ENCODE measurements at places on chromosomes 11 and 22.
A peak's percentile ranks its signal among the peaks of the same experiment; 100 is the strongest.

DNA sequence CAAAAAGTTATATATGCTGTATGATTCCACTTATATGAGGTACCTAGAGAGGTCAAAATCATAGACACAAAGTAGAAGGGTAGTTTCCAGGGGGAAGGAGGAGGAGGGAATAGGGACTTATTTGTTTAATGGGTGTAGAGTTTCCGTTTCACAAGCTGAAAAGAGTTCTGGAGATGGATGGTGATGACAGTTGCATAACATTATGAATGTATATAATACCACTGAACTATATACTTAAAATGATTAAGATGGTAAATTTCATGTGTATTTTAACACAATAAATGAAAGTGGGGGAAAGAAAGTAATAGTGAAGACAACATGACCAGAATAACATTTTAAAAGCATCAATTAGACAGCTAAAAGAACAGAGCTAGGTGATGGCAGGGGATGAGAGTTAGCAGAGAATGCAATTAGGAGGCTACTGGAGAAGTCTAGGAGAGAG, 51.2 kb downstream of the MRTFA start:
- no peak for DNase-seq

DNA sequence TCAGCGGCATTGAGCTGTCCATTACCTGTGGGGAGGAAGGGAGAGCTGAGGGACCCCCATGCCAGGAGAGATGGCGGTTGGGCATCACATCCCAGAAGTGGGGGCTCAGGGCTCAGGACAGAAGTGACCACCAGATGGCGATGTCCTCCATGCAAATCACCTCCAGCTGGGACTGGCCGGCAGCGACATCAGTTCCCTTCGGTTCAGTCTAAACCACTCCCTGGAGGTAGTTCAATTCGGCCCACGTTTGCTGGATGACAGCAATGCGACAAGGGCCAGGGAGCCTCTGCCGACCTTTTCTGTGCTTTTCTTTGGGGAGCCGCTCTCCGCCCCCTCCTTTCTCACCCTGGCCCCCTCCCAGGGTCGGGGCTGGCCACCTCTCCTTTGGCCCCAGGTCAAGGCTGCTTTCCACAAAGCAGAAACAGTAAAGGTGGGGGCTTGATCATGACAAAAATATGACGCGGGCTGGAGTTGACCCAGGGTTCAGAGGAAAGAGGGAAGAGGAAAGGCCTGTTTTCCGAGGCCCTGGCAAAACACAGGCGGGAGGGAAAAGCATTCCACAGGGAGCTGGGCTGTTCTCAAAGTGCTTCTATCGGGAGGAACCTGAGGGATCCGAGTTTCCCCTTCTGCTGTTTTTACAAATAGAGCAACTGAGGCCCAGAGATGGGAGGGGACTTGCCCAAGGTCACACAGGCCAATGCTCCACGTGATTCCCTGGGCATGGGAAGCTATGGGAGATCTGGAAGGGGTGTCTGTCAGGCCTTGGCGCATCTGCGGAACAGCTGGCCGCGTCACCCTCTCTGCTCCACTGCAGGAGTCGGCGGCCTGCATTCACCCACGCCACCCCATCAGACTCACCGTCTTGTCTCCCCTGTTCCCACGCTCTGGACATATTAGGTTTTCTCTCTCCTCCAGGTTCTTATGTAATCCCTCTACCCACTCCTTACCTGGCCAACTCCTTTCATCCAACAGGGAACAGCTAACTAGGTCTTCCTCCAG, 54.7 kb downstream of the FBXO7 start:
- peak; percentile 79 for DNase-seq

GRCh38 chr11:36212564-36213392, 76.4 kb downstream of the COMMD9 start:
- DNase-seq: no peak

DNA sequence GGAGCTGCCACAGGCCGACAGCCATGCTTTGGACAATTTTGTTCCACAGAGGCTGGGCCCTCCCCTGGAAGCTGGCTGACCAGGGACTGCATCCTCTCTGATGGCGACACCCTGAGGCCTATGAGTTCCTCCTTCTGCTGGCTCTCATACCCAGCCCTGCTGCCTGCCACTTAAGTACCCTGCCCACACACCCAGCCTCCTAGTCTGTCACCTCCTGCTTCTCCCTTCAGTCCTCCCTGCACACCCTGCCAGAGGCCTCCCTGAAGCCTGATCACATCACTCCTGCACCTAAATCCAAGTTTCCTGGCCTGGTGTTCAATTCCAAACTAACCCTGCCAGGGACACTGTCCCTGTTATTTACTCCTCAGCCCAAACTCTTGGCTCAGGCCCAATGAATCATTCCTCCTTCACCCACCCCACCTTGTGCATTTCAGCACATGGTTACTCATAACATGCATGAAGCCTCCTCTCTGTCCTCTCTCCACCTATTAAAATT, 136.7 kb upstream of the NECTIN1 start:
- no peak for DNase-seq

DNA sequence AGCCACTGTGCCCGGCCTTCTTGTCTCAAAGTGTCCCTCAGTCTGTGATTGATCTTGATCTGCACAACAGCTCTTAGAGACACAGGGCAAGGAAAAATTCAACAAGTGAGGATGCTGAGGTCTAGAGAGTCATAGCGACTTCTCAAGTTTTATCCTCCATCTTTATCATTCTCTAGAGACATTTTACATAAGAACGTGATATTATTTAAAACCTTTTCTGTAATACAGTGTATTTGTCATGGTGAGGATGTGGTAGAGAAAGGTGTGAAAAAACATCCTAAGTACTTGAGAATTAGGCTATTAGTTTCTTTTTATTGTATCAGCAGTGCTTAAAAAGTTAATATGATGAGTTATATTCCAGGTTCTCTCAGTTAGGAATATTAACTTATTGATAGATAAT, 50.2 kb downstream of the EMSY start:
- DNase-seq: no peak

GRCh38 chr11:132409573-132410355, 1039.3 kb downstream of the NTM start:
- DNase-seq: no peak

GRCh38 chr11:46686886-46687795, 13.3 kb downstream of the ARHGAP1 start:
- peak; percentile 48 for DNase-seq

- DNase-seq: no peak
These were observed 629.5 kb downstream of the BRD1 start for GRCh38 chr22:49197986-49198704.

- no peak for DNase-seq
These were observed 10.5 kb upstream of the PATL1 start for GRCh38 chr11:59679347-59679746.

DNA sequence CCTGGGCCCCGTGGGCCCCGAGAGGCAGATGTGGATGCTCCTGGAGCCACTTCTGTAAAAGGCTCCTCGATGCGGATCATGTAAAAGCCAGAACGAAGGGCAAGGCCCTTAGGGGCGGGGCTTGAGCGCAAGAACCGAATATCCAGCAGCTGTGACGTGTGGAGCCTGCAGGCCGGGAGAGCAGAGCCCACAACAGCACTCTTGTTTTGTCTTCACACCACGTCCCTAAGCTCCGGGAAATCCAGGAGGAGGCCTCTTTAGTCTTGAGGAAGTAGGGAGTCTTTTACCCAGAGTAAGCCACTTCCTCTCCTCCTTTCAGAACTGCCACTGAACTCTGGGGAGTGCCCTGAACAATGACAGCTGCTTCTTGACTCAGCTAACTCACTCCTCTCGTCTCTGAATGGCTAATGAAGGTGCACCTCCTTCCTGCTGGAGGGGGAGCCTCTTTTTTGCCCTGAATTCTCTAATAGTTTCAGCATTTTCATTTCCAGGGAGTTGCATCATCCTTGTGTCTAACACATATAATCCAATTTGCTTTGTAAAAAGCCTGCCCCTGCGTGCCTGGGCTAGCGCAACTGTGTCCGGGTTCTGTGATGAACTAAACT, 12.5 kb downstream of the L3MBTL2 start:
- peak; percentile 89 for DNase-seq

DNA sequence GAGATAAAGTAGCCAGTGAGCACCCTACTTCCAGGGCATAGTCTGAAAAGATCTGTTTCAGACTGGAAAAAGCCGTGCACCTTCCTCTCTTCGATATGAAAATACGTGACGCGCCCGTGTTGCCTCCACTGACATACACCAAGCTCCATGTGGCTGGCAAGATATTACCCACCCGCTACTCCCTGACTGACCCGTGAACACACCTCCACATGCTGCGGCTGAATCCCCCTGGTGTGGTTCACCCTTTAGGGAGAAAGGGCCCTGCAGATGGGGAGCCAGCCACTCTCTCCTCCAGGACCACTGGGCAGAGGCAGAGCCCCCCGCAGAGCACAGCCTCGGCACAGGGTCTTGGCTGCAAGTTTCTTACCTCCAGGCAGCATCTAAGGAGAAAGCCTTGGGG, 245.0 kb downstream of the BRD1 start:
- DNase-seq: no peak

DNA sequence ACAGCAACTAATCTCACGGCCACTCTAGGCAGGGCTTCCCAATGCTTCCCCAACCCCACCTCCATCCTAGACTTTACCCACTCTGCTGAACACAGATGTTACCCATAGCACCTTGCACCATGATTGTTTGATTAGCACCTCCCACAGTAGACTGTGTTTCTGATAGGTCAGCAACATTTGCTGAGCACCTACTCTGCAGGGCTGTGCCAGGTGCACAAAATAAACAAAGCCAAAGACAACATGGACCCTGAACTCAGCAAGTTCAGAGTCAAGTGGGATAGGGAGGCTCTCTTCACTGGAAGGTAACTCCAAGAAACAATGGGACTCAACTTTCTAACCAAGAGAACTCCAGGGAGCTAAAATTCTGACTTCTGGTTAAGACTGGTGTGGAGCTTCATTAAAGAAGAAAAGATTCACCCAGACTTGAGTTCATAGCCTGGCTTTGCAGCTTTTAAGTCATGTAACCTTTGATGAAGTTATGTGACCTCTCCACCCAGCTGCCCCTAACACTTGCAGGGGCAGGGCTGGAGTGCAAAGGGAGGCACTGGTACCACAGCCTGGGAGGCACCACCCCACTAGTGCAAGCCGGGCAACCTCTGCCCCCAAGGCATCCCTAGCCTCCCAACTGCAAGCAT, 6.7 kb upstream of the RTN4RL2 start:
- DNase-seq: no peak

DNA sequence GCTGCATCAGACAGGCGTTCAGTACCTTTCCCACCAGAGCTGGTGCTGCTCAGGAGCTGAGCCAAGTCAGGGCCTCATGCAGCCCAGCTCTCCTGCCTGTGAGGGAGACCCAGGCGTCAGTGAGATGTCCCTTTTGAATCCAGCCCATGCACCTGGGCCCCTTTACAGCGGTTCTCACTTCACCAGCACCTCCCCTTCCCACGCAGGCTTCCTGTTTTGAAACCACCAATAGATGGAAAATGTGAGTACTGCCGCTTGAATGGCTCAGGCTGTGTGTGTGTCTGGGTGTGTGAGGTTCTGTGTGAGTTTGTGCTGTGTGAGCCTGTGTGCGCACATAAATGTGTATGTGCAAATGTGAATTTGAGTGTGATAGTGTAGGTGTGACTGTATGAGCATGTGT, 88.4 kb downstream of the UBASH3B start:
- no peak for DNase-seq

GRCh38 chr22:26461188-26461810, 22.3 kb downstream of the HPS4 start:
- peak; percentile 18 for DNase-seq

Data from fibroblast of gingiva (primary cell).